SK-N-MC (cell line): ENCODE measurements at places on chromosomes 6 and 20.

DNA sequence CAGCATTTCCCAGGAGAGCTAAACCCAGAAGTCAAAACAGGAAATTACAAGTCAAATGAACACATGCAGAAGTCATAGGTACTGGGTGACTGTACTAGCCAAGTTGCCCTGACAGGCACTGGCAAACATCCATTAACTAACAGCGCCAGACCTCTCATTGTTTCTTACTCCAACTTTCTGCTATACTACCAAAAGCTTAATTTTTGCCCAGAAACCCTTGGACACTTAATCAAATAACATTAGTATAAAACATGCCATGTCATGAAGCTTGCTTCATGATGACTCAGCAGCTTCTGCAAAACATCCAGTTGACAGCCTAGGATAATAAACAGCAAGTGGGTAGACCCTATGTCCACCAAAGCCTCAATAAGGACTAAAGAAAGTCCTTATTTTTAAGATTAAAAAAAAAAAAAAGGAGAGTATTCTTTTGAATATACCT is 3.5 kb downstream of the NUP153 start:
- no peak for DNase-seq

DNA sequence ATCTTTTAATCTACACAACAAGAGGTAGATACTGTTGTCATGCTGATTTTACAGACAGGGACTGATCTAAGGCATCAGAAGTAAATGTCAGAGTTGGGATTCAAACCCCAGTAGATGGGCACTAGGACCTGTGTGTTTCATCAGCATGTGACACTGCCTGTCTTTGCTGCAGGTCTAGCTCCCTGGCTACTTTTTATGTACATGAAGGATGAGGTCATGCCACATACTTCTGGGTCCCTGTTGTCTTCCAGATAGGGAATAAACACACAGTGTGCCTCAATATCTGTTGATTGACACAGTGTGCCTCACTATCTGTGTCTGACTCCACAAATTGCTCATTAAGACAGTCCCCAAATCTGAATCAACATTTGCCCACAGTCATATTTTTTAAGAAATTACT is 106.9 kb downstream of the TFAP2B start:
- no peak for DNase-seq

DNA sequence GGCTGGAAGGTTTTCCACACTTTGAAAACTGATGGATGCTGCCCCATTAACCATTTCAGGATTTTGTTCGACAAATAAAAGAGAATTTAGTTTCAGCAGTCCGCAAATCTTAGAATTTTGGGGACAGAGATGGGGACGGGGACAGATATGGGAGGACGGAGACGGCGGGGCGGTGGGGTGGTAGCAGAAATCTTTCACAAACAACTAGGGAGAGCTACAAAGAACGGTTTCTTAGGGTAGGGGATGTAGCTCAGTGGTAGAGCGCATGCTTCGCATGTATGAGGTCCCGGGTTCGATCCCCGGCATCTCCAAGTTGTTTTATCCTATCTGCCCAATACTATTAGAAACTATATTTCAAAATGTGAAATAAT is 15.1 kb downstream of the HMGN4 start:
- no peak for DNase-seq

- no peak for DNase-seq
Measured at GRCh38 chr6:33863723-33864440, 60.1 kb upstream of the MLN start.

GRCh38 chr6:11152581-11152980 is 41.1 kb upstream of the ERVFRD-1 start:
- no peak for DNase-seq

- DNase-seq: peak; percentile 26
Measured at GRCh38 chr20:22339091-22339881, 245.1 kb downstream of the FOXA2 start.

GRCh38 chr6:16729183-16729691 is 32.0 kb downstream of the ATXN1 start:
- no peak for DNase-seq

GRCh38 chr6:163260911-163261310 is 153.6 kb upstream of the QKI start:
- no peak for DNase-seq

- DNase-seq: no peak
Measured at GRCh38 chr6:34003962-34004361, 141.9 kb downstream of the GRM4 start.

GRCh38 chr20:37602634-37603033 is 75.0 kb upstream of the BLCAP start:
- DNase-seq: peak; percentile 69
